GM23338 (cell line): ENCODE measurements at places on chromosomes 12 and 14.
A peak's percentile ranks its signal among the peaks of the same experiment; 100 is the strongest.

DNA sequence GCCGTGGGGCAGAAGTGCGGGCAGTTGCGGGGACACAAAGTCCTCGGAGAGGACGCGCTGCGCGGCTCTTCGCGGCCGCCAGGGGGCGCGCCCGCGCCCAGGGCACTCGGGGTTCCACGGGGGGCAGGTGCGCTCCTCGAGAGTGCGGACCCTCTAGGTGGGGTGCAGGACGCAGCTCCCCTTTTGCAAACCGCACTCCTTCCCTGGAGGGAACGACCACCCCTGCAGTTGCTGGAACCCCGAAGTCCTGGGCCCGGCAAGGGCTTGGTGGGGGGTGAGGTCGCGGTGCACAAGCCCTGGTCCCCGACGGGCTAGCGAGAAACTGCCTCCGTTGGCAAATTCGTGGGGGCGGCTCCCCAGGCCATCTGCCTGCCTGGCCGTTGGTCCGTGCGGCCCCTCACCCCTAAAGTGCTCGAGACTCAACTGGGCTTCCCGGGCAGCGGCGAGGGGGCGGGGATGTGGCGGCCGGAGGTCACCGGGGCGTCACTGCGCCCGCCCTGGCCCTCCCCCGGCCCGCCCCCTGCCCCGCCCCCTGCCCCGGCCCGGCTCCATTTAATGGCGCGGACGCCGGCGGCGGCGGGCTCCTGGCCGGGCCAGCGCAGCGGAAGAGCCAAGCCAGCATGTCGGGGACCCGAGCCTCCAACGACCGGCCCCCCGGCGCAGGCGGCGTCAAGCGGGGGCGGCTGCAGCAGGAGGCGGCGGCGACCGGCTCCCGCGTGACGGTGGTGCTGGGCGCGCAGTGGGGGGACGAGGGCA, at the start of gene ADSS1:
Gene ADSS1, plus strand, starts transcription at position 579 of the 756 bp plus-strand sequence. Its CDS starts 42 bp downstream, at position 621.
- H3K36me3 ChIP-seq, result no peaks in the 10 kb centered on the region
- no peaks in the 10 kb centered on the region for H3K27me3 ChIP-seq
- peaks cover 10% of the 10 kb centered on the region; the same call in 1 of the 2 replicates for H3K4me1 ChIP-seq
- DNase-seq, result peak; percentile 78
- peak within 1 kb of the TSS; percentile 62 for H3K4me3 ChIP-seq

- no peak for DNase-seq
- no peaks in the 10 kb centered on the region for H3K27me3 ChIP-seq
- H3K36me3 ChIP-seq, result no peaks in the 10 kb centered on the region
- no peak overlapping the region for H3K27ac ChIP-seq
Observed at GRCh38 chr12:2453761-2454090, 341.0 kb upstream of the FKBP4 start.

DNA sequence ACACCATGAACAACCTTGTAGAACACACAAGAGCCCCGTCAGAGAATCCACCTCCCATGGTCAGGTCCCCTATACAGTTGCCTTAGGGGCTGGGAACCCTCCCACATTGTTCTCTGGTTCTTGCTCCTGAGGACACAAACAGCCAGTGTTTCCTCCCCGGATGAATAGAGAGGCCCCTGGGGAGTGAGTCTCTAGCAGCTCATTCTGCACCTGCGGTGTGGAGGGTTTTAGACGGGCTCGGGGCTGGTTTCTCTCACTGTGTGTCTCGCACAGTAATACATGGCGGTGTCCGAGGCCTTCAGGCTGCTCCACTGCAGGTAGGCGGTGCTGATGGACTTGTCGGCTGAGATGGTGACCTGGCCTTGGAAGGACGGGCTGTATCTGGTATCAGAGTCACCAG, 1052.1 kb downstream of the TMEM121 start:
- H3K4me1 ChIP-seq, result no peaks in the 10 kb centered on the region
- H3K27me3 ChIP-seq, result no peaks in the 10 kb centered on the region
- H3K36me3 ChIP-seq, result no peaks in the 10 kb centered on the region
- no peak for DNase-seq
- H3K4me3 ChIP-seq, result no peak overlapping the region

DNA sequence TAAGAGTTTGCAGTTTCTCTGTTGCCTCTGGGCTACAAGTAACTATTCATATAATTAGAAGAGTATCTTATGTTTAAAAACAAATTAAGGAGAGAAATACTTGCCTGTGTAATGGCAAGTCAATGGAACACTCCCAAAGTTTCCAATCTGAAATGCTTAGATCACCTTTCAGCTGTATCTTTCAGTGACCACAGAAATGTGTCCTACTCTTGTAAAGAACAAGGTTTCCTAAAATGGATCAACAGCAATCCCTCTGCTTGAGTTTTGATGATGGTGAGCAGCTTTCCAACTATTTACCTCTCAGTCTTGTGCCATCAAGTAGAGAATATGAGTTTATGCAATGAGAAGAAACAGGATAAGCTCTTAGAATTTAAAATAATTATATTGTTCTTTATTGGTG, 92.9 kb downstream of the ERGIC2 start:
- no peaks in the 10 kb centered on the region for H3K36me3 ChIP-seq
- no peaks in the 10 kb centered on the region for H3K4me1 ChIP-seq
- H3K27ac ChIP-seq, result no peak overlapping the region
- no peaks in the 10 kb centered on the region for H3K27me3 ChIP-seq
- no peak overlapping the region for H3K4me3 ChIP-seq

GRCh38 chr12:29282031-29282816, 98.7 kb downstream of the ERGIC2 start:
- no peaks in the 10 kb centered on the region for H3K4me1 ChIP-seq
- no peak overlapping the region for H3K27ac ChIP-seq
- H3K36me3 ChIP-seq, result no peaks in the 10 kb centered on the region
- H3K27me3 ChIP-seq, result no peaks in the 10 kb centered on the region
